ENCODE measurements at places on chromosomes 11 and 22. TPM values are rescaled to one million over a fixed set of nuclear protein-coding genes. Genes with fewer than 3 reads are reported as not detected.
A peak's percentile ranks its signal among the peaks of the same experiment; 100 is the strongest.

DNA sequence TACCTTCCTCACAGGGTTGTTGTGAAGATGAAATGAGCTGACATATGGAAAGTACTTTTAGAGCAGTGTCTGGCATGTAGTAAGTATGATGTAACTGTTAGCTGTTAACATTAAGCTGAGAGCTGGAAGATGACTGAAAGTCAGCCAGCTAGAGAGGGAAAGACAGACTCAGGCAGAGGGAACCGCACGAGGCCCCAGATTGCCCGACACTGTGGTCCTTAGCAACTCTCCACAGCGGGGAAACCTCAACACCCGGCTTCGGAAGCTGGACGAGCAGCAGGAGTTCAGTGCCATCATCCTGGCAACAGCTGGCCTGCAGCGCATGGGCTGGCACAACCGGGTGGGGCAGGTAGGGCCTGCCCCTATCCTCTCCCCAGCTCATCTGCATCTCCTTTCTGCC, 6.5 kb downstream of the HMBS start:
- H3K27ac ChIP-seq = peak overlapping the region; percentile 30
- peaks cover 4% of the 10 kb centered on the region for H3K36me3 ChIP-seq
- DNase-seq = no peak
- peaks cover 14% of the 10 kb centered on the region for H3K4me1 ChIP-seq
- H3K4me3 ChIP-seq = no peak overlapping the region
- H3K27me3 ChIP-seq = no peaks in the 10 kb centered on the region

GRCh38 chr22:45317551-45318167, 7.9 kb downstream of the FAM118A start:
- H3K4me3 ChIP-seq = no peak overlapping the region
- peaks cover 15% of the 10 kb centered on the region for H3K4me1 ChIP-seq
- DNase-seq = peak; percentile 68
- no peak overlapping the region for H3K27ac ChIP-seq

DNA sequence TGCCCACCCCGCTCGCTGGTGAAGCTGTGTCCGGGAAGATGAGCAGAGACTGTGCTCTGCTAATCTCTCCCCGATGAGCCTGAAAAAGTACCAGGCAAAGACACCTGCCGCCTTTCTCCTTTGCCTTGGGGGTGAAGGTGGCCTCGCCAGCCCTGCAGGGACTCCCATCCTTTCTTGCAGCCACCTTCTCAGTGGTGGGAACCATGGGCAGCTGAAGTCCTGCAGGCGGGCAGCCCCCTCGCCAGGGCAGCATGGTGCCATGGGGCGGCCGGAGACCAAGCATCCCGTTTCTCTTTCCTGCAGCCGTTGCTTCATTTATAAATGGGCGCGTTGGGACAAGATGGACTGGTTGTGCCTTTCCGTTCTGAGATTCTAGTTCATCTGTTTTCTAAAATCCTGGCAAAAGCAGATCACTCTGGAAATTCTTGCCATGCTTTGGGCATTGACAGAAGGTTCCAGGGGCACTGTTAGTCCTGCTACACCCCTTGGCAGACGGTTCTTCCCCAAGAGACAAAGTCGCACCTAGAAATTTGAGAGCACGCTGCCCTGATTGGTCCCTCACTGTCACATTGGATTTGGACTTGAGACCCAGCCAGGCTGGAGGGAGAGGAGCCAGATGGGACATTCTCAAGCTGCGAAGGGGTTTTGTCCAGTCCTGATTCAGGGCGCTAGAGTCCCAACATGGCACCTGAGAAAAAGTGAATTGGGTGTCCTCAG, 7.5 kb downstream of the CTTN start:
- H3K4me3 ChIP-seq = no peak overlapping the region
- no peak overlapping the region for H3K27ac ChIP-seq
- H3K4me1 ChIP-seq = peaks cover 11% of the 10 kb centered on the region
- H3K27me3 ChIP-seq = no peaks in the 10 kb centered on the region
- DNase-seq = no peak

GRCh38 chr22:37137131-37137530, 12.6 kb downstream of the IL2RB start:
- no peaks in the 10 kb centered on the region for H3K27me3 ChIP-seq
- no peak overlapping the region for H3K27ac ChIP-seq
- DNase-seq = no peak
- H3K36me3 ChIP-seq = no peaks in the 10 kb centered on the region
- no peak overlapping the region for H3K4me3 ChIP-seq
- H3K4me1 ChIP-seq = no peaks in the 10 kb centered on the region

DNA sequence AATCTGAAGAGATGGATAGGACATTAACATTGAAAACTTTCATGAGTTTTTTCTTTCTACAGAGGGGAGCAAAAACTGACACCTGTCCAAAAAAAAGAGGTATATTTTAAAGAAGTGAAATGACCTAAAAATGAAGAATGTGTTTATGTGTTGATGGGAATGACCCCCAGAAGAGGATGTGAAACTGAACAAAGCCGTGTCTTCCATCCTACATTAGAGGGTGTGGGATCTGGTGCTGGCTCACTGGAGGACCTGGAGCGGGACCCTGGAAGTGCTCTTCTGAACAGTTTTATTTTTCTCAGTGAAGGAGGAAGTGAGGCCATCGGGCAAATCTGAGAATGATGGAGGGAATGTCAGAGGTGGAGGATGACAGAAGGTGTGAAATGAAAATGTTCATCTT, 470.1 kb downstream of the NTM start:
- H3K36me3 ChIP-seq = no peaks in the 10 kb centered on the region
- no peak for DNase-seq

The MFRP gene
- 0.03 TPM for total RNA-seq

GRCh38 chr11:9825315-9825714, 161.4 kb downstream of the SWAP70 start:
- H3K36me3 ChIP-seq = no peaks in the 10 kb centered on the region
- peaks cover 21% of the 10 kb centered on the region for H3K4me1 ChIP-seq

DNA sequence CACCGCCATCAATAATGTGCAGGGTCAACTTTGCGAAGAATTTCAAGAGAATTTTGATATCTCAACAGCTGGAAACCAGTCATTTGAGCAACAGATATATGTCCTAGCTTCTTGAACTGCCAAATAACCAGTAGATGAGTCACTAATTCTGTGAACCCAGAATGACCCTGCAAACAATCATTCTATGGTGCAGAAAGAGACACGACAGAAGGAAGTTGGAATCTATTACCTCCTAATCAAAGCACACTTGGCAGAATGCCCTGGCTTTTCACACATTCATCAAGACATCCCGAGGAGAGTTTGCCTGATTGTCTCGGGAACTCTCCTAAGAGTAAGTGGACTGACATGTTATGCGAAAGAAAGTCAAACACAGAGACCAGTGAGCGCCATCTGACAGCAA, 621.1 kb downstream of the OPCML start:
- H3K27ac ChIP-seq = no peak overlapping the region
- H3K36me3 ChIP-seq = no peaks in the 10 kb centered on the region
- no peaks in the 10 kb centered on the region for H3K27me3 ChIP-seq
- DNase-seq = no peak

The KCNQ1 gene
- 1.2 TPM for total RNA-seq

- H3K27me3 ChIP-seq = no peaks in the 10 kb centered on the region
- H3K27ac ChIP-seq = no peak overlapping the region
- DNase-seq = no peak
- no peaks in the 10 kb centered on the region for H3K36me3 ChIP-seq
- peaks cover 17% of the 10 kb centered on the region for H3K4me1 ChIP-seq
- H3K4me3 ChIP-seq = no peak overlapping the region
These were observed 60.6 kb downstream of the PLEKHA7 start for GRCh38 chr11:16953663-16954062.

DNA sequence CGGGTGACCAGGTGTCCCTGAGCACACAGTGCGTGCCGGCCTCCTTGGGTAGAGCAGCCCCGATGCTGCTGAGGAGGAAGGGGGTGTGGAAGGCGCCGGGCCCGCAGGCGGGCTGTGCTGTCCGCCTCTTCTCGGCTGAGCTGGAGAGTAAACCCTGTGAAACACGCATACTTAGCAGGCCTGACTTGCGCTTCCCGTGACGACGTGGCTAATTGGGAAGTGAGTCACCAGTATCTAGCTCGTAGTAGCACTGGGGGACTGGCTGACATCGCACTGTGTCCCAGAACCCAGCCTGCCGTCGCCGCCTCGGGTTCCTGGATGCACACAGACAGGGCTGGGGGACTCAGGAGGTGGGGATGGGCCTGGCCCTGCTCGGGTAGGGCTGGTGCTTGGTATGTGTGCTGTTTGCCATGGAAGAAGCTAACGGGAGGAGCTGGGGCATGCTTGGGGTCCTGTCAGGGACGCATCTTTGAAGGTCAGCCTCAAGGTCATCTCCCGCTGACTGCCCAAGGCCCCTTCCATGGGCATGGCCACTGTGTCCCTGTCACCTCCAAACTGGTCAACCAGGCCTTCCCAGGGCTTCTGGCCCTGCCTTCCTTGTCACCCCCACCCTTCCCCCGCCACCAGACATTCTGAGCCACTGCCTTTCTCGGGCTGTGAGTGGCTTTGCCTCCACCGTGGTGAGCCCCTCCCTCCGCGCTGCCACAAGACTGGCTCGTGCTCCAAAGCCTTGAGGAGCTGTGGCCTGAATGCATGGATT, 1327.0 kb downstream of the BRD1 start:
- no peaks in the 10 kb centered on the region for H3K36me3 ChIP-seq
- no peak overlapping the region for H3K27ac ChIP-seq
- H3K4me1 ChIP-seq = no peaks in the 10 kb centered on the region
- H3K4me3 ChIP-seq = no peak overlapping the region

DNA sequence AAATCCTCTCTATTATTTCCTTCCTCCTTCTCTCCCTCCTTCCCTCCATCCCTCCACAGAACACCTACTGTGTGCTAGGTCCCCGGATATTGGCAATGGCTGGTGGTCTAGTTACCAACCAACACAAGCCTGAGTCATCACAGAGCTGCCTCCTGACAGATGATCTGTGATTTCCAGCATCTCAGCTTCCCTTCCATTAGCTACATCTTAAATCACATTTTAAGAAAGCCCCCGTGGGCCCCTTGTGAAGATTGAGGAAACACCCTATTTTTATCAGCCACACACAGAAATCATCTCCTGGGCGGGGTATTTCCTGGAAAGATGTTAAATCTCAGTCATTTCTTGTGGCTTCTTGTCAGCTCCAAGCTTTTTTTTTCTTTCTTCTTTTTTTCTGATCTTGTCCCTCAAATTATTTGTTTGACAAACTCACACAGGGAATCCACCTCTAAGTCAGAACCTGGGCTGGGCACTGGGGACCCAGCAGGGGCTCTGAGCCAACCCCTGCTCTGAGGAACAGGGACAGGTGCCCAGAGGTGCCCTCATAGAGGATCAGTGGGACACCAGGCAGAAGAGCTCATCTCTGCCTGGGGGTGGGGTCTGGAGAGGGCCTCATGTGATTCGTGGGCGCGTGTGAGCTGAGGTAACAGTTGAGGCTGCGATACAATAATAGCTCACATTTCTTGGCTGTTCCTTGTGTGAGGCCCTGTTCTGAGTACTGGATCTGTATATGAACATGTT, 42.4 kb downstream of the CACNA1I start:
- no peak overlapping the region for H3K27ac ChIP-seq
- no peak for DNase-seq
- no peaks in the 10 kb centered on the region for H3K4me1 ChIP-seq
- no peak overlapping the region for H3K4me3 ChIP-seq
- H3K36me3 ChIP-seq = no peaks in the 10 kb centered on the region

The FOLR3 gene
- not detected for total RNA-seq

The CNTF gene
- total RNA-seq = 1.8 TPM

The KCNJ5 gene
- total RNA-seq = not detected

GRCh38 chr11:61950035-61950547, at the start of gene BEST1:
Gene BEST1, plus strand, starts transcription at chr11:61950351. Its CDS starts 1,456 bp downstream, at chr11:61951807.
- 0 out of 2 replicates have a peak within 1 kb of the TSS, but pooled peaks have one; percentile 30 for H3K27ac ChIP-seq
- H3K27me3 ChIP-seq = peaks cover 12% of the 10 kb centered on the region
- H3K4me3 ChIP-seq = no peak within 1 kb of the TSS
- no peaks in the 10 kb centered on the region for H3K36me3 ChIP-seq
- DNase-seq = no peak

DNA sequence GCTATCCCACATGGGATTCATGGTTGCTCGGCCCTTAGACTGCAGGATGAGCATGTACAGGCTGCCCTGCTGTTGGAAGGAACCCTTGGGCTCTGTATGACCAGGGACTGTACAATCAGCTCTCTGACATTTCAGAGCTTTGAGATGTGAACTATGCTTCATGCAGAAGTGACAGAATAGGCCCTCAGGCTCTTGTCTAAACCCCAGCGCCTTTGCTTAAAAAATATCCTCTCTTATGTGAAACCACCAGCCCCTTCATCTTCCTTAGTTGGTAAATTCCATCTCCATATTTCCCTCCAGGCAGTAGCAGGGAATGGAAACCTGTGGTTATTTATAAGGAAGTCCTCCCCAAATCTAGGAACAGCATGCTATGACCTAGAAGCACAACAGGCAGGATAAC, 78.9 kb upstream of the PLET1 start:
- H3K36me3 ChIP-seq = no peaks in the 10 kb centered on the region
- H3K27me3 ChIP-seq = no peaks in the 10 kb centered on the region
- no peak overlapping the region for H3K27ac ChIP-seq

DNA sequence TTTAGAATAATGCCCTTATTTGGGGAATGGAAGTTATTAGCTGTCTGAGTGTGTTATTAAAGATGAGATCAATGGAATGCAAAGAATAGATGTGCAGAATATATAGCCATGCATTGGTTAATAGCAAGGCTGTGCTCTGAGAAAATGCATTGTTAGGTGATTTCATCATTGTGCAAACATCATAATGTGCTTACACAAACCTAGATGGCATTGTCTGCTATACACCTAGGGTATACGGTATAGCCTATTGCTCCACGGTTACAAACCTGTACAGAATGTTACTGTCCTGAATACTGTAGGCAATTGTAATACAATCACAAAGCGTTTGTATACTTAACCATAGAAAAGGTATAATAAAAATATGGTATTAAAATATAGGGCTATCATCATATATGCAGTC, 25.5 kb downstream of the SLC5A12 start:
- H3K27me3 ChIP-seq = no peaks in the 10 kb centered on the region
- no peaks in the 10 kb centered on the region for H3K36me3 ChIP-seq
- no peak overlapping the region for H3K4me3 ChIP-seq
- H3K27ac ChIP-seq = no peak overlapping the region
- peaks cover 13% of the 10 kb centered on the region for H3K4me1 ChIP-seq

The DUSP8 gene
- total RNA-seq = 3.3 TPM

The ESRRA gene
- total RNA-seq = 50.1 TPM

DNA sequence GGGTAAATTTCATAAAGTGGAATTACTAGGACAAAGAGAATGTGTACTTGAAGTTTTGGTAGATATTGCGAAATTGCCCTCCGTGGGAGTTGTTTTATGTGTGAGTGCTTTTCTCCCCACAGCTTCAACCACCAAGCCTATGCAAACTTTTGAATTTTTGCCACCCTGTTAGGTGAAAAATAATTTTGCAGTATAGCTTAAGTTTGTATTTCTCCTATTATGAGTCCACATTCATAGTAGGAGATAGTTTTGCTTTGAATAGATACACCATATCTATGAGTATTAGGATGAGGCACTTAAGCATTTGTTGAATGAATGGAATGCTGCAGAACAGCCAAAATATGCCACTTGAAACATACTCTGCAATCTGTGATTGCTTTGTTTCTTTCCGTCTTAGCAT, 43.6 kb downstream of the UVRAG start:
- H3K36me3 ChIP-seq = no peaks in the 10 kb centered on the region
- H3K27me3 ChIP-seq = no peaks in the 10 kb centered on the region
- no peaks in the 10 kb centered on the region for H3K4me1 ChIP-seq
- DNase-seq = no peak
- H3K27ac ChIP-seq = no peak overlapping the region
- no peak overlapping the region for H3K4me3 ChIP-seq
